ENCODE measurements at places on chromosomes 6 and 20.

- no peak for DNase-seq
These were observed 132.2 kb downstream of the ARID1B start for GRCh38 chr6:156909212-156910010.

GRCh38 chr20:63556873-63557478 lies 3.0 kb downstream of the FNDC11 start:
- DNase-seq, result no peak

GRCh38 chr20:21272279-21272678 lies 30.9 kb upstream of the XRN2 start:
- DNase-seq, result no peak

GRCh38 chr6:138430361-138431145 lies 26.5 kb downstream of the HEBP2 start:
- DNase-seq, result no peak

DNA sequence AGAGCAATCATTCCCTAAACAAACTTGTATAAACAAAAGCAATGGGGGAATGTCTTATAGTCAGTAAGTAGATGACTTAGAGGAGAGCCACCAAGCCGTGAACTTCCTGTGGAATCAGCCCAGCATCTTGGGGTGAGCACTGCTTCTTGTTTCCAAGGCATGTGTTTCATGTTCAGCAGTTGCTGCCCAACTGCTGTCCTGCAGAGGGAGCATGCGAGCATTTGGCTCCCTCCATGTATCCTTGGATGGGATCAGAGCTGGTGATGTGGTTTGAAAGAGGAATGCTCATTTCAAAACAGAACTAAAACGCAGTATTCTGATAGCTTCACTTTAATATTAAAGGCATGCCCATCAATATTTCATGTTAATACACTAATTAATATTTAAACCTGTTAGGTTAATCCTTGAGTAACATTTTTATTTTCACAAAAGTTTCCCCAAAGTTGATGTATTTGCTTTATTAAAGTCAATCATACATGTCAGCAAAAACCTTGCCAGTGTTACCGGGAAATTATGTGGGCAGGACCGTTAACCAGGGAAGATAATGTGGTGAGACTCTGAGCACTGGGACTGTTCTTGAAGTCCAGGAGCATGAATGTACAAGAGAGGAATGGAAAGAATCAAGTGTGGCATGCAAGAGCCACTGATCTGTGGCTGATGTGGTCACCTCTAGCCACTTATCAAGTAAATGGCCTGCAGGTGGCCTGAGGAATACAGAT lies 172.1 kb upstream of the GGTLC1 start:
- no peak for DNase-seq

GRCh38 chr6:107690643-107691061 lies 133.5 kb downstream of the SCML4 start:
- DNase-seq, result no peak

- DNase-seq, result peak; percentile 8
These were observed 151.2 kb upstream of the TAB2 start for GRCh38 chr6:149166336-149166735.

- DNase-seq, result no peak
These were observed 291.8 kb downstream of the BMP7 start for GRCh38 chr20:56974499-56975250.

- peak; percentile 3 for DNase-seq
These were observed 1.2 kb downstream of the PLAGL1 start for GRCh38 chr6:144006736-144007477.

- no peak for DNase-seq
These were observed 302.3 kb downstream of the TENT5A start for GRCh38 chr6:81450180-81450579.

DNA sequence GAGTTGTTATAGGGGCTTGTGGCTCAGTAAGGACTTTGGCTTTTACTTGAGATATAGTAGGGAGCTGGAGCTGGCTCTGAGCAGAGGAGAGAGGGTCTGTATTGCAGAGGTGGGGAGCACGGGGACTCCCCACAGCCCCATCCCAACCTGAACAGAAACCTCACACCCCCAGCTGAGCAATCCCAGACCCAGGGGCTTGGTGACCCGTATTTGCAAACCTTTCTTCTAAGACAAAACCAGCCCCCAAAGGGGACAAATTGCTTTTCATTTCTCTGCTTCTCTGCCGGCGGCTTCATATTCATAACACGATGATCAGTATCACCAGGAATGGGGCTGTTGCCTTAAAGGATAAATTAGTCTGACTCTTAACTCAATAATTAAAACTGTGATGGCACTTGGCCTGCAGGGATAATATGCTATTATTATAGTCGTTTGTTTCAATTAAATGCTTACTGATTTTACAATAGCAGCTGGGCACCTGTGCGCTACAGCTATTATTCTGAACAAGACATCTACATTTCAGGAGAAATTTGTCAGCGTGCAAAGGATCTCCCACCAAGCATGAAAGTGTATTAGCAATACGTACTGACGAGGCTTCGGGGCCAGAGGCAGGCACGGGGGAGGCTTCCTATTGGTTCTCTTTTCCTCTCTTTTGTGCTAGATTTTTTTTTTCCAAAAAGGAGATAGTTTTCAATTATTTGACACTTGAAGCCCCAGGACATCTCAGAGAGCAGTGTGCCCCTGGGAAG lies 118.1 kb downstream of the TOX2 start:
- DNase-seq, result no peak

- DNase-seq, result no peak
These were observed 30.8 kb downstream of the LAMA5 start for GRCh38 chr20:62336329-62336728.

DNA sequence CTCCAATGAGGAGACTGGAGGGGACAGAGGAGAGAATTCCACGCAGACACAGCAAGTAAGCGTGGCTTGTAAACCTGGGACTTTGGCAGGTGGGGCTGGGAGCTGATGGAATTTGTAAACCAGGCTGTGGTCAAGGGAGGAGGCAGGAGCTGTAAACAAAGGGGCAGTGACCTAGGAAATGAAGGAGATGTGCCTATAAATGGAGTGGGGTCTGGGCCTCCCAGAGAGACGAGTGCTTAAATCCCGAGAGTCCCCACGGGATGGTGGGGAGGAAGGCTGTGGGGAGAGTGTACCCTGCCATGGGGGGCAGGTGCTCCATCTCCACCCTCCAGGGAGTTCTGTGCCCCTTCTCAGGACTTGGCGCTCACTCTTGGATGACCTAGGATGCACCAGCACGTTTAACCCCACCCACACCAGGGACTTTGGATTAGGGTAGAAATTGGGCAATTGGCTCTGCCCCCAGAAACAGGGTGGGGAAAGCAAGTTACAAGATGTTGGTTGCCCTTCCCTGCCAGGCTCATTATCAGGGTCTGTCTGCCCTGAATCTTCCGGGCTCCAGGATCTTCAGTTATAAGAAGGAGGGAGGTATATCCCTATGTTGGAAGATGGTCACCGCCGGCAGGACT lies 4.0 kb upstream of the DHX16 start:
- DNase-seq, result no peak

DNA sequence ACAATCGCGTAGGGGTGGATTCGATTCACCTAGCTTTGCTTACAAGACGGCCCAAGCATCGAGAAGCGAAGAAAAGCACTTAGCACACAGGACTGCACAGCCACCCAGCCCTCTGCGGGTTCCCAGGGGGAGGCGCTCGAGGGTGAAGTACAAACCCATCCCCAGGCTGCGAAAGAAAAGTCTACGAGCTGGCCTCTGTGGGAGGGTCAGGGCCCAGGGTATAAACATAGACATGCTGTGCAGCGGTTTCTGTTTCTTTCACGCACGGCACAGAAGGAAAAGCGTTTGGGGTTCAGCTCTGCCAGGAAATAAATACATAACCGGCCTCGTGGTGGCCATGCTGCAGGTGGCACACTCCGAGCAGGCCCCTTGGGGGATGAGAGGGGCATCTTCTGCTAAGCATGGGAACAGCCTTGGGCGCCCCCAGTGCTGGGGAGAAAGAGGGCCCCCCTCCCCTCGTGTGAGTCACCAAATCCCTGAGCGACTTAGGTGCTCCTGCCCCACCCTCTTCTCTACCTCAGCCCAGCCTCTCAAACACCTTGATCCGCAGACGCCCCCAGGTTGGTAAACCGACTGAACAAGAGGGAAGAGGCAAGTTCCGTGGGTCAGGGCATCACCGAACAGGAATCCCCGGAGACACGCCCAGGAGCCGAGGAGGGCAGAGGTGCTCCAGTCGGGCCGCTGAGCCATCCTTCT lies 91.6 kb upstream of the RIPOR2 start:
- DNase-seq, result no peak

DNA sequence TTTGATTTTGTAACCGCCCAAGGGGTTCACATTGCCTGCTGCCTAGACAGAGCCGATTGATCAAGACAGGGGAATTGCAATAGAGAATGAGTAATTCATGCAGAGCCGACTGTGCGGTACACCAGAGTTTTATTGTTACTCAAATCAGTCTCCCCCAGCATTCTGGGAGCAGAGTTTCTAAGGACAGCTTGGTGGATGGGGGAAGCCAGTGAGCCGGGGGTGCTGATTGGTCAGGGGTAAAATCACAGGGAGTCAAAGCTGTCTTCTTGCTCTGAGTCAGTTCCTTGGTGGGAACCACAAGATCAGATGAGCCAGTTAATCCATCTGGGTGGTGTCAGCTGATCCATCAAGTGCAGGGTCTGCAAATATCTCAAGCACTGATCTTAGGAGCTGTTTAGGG lies 60.0 kb upstream of the EZR start:
- no peak for DNase-seq

DNA sequence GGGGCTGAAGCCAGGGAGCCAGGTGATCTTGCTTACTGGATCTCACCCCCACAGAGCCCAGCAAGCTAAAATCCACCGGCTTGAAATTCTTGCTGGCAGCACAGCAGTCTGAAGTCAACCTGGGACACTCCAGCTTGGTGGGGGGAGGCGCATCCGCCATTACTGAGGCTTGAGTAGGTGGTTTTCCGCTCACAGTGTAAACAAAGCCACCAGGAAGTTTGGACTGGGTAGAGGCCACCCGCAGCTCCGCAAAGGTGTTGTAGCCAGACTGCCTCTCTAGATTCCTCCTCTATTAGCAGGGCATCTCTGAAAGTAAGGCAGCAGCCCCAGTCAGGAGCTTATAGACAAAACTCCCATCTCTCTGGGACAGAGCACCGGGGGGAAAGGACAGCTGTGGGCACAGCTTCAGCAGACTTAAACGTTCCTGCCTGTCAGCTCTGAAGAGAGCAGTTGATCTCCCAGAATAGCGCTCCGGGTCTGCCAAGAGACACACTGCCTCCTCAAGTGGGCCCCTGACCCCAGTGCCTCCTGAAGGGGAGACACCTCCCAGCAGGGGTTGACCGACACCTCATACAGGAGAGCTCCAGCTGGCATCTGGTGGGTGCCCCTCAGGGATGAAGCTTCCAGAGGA lies 206.3 kb upstream of the KHDRBS2 start:
- no peak for DNase-seq

DNA sequence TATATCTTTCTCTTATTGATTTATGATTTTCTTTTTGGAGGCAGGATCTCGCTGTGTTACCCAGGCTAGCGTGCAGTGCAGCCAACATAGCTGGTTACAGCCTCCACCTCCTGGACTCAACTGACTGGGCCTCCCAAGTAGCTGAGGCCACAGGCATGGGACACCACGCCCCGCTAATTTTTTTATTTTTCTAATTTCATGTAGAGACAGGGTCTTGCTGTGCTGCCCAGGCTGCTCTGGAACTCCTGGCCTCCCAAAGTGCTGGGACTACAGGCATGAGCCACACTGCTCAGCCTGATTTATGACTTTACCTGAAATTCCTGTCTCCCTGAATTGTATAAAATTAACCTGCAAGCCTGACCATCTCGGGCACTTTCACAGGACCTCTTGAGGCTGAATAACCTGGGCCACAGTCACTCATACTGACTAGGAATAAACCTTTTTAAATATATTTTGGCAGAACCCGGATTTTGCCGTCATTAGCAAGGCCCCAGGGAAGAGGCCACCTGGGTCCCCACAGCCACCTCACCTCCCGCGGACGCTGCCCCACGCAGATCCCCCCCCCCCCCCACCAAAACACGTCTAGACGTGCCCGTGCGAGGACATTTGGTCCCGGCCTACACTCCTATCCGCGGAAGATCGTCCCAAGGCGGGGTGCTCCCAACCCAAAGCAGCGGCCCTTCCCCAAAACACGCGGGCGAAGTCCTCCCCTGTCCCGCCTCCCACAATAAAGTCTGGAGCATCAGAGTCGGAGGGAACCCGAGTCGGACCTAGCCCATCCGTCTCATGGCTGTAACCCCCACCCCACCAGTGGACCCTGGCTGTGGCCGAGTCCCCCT lies 902 bp downstream of the ZNF337 start:
- no peak for DNase-seq

GRCh38 chr20:41330343-41330720 lies 10.3 kb upstream of the LPIN3 start:
- DNase-seq, result no peak

- no peak for DNase-seq
These were observed 98.0 kb upstream of the TMEM30A start for GRCh38 chr6:75382634-75382900.

- no peak for DNase-seq
These were observed 295.4 kb downstream of the FOXA2 start for GRCh38 chr20:22288957-22289356.

- no peak for DNase-seq
These were observed 109.7 kb downstream of the BANF2 start for GRCh38 chr20:17809362-17810061.

DNA sequence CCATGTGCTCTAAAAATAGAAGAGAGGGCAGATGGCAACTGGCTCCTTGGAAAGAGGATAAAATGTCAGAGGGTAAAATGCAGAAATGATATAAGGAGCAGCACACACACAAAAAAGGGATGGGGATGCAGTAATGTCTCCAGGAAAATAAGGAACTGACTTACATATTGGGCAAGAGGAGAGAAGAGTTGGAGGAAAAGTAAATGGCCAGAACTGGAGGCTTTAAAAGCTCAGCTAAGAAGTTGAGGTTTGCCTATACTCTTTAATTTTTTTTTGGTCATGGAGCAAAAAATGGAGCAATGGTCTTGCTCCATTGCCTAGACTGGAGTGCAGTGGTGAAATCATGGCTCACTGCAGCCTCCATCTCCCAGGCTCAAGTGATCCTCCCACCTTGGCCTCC lies 93.7 kb downstream of the SULF2 start:
- no peak for DNase-seq

- no peak for DNase-seq
These were observed at the start of gene C6orf62 for GRCh38 chr6:24719125-24719971. Gene C6orf62 (minus strand): TSS chr6:24719154. CDS start chr6:24718668, 486 bp downstream.

- DNase-seq, result no peak
These were observed 118.1 kb downstream of the SYNDIG1 start for GRCh38 chr20:24587384-24588046.

- DNase-seq, result no peak
These were observed 106.7 kb upstream of the IYD start for GRCh38 chr6:150261997-150262697.

GRCh38 chr6:160678744-160679401 lies 14.8 kb upstream of the LPA start:
- DNase-seq, result no peak

GRCh38 chr6:35850208-35850607 lies 45.1 kb downstream of the LHFPL5 start:
- DNase-seq, result no peak

DNA sequence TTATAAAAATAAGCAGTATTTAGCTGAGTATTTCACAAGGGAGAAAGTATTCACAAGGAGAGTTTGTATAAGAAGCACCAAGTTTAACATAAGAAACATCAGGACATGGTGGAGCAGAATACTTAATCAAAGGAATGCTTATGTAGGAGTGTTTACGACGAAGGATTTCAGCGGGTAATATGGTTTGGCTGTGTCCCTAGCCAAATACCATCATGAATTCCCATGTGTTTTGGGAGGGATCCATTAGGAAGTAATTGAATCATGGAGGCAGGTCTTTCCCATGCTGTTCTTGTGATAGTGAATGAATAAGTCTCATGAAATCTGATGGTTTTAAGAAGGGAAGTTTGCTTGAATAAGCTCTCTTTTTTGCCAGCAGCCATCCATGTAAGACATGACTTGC lies 1099.1 kb upstream of the ADGRB3 start:
- no peak for DNase-seq
